OCI-M1 (cell line): ENCODE measurements at places on chromosomes 1 and 21.

DNA sequence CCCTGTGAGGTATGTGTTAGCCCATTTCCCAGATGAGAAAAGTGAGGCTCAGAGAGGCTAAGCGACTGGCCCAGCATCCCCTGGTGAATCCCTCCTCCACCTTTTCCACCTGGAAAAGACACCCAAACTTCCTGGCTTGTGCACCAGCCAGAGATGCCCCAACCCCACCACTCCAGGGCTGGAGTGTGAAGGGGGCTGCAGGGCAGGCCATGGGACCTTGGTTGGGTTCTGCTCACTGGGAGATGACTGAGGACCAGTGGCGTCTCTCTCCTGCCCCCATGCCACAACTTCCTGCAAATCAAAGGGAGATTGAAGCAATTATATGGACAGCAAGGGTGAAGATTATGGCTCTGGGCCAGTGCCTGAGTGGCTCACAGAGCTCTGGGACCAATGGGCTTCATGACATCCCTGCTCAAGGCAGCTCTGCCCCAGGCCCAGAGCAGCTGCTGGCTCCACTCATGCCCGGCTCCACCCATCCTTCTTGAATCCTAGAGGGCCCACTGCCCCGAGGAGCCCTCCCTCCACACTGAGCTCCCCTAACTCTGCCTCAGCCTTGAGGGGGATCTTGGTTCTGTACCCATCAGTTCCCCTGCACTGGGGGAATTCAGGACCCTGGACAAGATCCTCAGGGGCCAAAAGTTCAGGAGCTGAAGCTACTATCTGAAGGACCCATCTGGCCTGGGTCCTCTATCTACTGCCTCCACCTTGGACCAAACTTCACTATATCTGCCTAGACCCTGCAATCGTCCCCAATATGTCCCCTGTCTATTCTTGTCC lies 416.9 kb downstream of the PTPRU start:
- no peak for DNase-seq

DNA sequence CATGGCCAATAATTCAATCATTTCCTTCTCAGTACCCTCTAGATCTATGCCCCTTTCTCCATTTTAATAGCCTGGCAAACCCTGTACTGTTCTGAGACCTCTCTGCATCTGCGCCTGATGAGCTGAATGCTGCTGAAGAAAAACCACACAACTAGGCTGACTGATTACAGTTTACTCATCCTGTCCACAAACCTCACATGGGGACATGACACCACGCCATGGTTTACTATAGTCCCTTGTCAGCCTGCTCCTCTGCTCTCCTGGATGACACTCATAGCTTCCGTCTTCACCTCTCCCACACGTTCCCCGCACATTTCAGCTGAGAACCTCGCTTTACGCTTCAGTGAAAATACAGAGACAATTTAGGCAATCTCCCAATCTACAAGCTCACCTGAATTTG lies 59.7 kb downstream of the DESI2 start:
- no peak for DNase-seq

GRCh38 chr1:171313319-171313834 lies 606 bp upstream of the FMO4 start:
- no peak for DNase-seq

DNA sequence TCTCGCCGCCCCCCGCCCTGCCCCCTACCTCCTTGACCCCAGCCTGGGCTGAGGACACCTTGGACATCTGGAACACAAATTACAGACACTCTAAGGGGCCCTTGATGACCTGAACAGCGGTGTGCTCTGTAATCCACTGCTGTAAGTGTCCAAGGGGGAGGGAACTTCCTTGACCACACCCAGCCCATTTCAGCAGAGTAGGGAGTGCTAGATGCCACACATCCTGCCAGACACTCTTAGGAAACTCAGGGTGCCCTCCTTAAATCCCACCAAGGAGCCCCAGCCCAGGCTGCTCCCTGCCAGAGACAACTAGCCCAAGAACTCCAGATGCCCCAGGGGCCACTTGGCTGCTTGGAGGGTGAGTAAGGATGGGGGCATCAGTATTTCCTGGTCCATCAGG lies 282.2 kb downstream of the RRAGC start:
- no peak for DNase-seq

GRCh38 chr1:218485241-218485928 lies 140.2 kb downstream of the TGFB2 start:
- DNase-seq = no peak

GRCh38 chr1:29239142-29239541 lies 2.8 kb downstream of the PTPRU start:
- no peak for DNase-seq

DNA sequence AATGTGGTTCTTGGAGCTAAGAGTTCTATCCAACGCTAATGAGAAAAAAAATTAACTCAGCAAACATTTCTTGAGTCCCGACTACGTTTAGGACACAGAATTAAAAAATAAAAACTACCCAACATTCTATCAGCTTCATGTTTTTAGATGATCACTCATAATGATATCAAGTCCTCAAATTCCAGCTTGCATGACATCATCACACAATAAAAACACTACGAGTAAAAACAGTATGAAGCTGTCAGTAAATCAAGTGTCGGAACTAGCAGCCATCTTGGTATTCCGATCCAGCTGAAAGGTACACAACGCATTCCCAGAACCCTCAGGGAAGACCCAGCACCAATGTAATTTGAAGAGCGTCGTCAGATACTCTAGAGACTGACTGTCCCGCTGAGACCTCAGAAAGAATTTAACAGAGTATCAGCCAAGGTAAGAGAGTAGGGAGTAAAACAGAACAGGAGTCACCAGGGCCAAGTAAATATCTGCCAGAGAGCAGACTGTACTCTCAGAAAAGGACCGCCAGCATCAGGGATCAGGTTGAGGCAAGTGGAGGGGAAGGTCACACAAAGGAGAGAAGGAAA lies 57.0 kb downstream of the NRIP1 start:
- DNase-seq = no peak

DNA sequence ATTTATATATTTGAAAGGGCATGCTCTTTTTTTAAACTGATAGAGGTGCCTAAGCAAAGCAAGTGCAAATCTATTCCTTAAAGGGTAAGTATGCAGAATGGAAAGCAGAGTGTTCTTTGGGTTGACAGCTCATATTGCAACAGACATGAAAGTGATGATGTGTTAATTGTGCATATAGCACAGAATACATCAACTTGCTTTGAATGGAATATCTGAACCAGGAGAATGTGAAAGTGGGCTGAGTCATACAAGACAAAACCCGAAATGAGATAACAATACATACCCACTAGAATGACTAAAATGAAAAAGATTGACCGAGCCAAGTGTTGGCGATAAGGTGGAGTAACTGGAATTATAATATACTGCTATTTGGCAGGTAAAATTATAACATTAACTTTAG lies 4.3 kb downstream of the CR1 start:
- DNase-seq = peak; percentile 81

GRCh38 chr21:40242586-40243265 lies 375.5 kb downstream of the PCP4 start:
- DNase-seq = no peak

DNA sequence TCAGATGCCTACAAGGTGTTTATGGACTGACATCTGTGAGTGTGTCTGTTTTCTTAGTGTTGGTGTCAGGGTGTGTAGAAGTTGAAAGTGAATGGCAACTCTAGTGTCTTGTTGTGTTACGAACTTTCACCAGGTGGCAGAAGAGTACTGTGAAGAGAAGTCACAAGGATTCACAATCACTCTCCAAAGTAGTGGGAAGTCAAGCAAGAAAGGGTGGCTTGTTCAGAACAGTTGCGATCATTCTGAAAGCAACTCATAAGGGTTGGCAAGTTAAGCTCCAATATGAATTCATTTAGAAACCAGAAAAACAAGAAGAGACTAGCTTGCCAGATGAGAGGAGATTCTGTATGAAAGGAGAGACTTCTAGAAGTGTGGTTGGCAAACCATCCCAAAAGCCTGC lies 86.1 kb downstream of the FASLG start:
- DNase-seq = peak; percentile 90

GRCh38 chr1:113453771-113454083 lies 63.4 kb downstream of the MAGI3 start:
- DNase-seq = peak; percentile 26

GRCh38 chr1:41411229-41411628 lies 50.0 kb downstream of the FOXO6 start:
- no peak for DNase-seq

DNA sequence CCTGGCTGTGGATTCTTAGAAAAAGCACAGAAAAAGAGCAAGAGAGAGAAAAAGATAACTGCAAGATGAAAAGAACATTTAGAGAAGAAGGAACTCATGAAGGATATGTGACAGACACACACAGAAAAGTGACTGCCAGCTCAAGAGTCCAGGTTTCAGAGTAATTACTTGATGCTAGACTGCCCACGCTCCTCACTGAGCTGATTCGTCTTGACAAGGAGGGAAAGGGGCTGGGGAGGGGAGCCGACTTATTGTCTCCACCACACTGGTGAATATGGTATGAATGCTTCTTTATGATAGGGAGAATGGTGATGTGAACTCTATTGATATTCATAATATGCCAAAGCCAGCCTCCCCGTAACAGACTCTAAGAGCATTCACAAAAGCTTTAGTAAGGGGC lies 140.4 kb downstream of the BRINP2 start:
- no peak for DNase-seq
